ENCODE measurements at places on chromosomes 4 and X. TPM values are rescaled to one million over a fixed set of nuclear protein-coding genes. Genes with fewer than 3 reads are reported as not detected.

VEGFC gene
- total RNA-seq = not detected

ADGRG2 gene
- not detected for total RNA-seq

SOX3 gene
- not detected for total RNA-seq

CLRN2 gene
- not detected for total RNA-seq

WDR44 gene
- 15.9 TPM for total RNA-seq

SPANXD gene
- total RNA-seq = not detected
